Kidney capillary endothelial cell (primary cell): ENCODE measurements at places on chromosomes 6 and 20.

DNA sequence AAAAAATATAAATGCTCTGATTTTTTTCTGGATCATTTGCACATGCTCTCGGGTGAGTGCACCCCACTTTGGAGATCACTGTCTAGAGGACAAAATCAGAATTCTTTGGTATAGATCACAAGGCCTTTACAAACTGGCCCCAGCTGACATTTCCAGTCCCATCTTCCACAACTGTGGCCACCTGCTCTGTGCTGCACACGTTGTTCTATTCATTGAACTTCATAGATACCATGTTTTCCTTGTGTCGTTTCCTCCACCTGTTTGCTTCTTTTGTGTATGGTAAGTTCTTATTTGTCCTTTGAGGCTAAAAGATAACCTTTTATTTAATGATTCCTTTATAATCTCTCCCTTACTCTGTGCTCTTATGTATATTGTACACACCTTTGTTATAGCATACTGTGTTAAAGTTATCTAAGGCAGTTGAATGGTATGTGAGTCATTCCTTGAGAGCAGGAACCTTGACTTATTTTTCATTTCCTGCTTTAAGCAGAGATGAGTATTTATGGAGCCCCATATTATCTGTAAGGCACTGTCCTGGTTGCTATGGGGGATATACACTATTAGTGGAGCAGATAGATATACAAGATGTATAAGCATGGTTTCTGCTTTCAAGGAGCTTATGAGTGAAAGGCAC is 12.0 kb upstream of the SLC17A5 start:
- peak; percentile 47 for DNase-seq

- DNase-seq = no peak
These were observed 60.5 kb upstream of the ANKEF1 start for GRCh38 chr20:9974324-9974723.

DNA sequence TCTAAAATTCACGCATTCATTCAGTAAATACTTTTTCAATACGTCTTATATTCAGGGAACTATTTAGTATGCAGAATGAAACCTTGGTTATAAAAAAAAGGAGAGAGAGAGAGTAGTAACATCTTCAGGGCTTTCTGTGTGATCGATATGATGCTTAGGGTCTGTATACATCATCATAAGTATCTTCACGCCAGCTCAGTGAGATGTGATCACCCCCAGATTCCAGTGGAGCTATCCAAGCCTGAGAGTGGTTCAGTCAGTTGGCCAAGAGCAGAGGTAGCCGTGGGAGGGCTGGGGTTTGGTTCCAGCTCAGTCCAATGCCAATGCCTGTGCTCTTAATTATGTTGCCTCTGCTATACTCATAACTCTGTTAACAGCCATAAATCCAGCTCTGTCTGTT is 8.6 kb downstream of the CD83 start:
- DNase-seq = no peak

DNA sequence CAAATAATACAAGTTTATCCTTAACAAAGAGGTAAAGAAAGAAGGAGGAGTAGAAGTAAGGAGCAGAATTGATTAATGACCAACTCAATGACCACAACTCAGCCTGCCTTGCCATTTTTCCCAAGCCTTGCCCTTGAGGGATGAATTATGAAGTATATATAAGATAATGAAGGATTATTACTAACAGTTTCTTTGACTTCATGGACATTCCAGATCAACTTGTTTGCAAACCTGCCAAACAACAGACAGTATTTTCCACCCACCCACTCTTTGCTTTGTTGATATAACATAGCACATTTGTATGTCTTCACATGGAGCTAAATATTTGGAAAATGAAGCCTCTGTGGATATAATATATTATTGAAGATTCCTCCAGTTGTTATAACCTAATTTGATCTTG is 9.9 kb upstream of the C6orf141 start:
- no peak for DNase-seq

GRCh38 chr6:30074331-30075093 is 1.1 kb downstream of the RNF39 start:
- DNase-seq = no peak

GRCh38 chr20:18971121-18971520 is 157.5 kb downstream of the SCP2D1 start:
- no peak for DNase-seq

DNA sequence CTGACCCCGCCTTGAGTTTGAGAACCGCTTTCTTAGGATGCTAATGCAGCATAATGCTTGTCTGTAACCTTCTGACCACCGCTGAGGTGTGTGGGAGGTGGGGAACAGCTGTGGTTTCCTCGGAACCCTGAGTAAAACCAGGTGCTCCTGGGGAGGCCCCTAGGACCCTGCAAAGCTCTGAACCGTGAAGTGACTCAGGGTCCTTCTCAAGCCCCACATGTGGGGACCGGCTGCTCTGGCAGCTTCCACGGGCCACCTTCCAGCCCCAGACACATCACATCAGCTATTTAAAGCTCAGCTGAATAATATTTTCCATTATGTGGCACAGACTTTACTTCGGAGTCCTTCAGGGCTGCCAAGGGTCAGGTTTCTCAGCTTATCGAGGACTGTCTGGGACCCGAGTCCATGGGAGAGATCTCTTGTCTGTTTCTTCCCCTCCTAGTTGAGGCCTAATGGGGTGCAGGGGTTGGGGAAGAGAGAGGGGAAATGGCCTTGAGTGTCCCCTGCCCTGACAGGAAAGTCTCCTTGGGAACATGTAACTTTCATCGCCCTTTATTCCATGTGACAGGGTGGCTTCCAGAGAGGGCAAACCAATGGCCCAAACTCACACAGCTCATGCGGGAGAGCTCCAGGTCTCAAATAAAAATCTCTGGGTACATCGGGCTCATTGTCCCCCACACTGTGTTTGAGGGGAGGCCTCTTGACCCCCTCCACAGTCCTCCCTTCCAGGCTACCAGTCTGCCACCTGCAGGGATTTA is 186.1 kb upstream of the SLC24A3 start:
- DNase-seq = no peak

- no peak for DNase-seq
These were observed 22.2 kb upstream of the ADGRG6 start for GRCh38 chr6:142279350-142280180.

GRCh38 chr6:162468326-162468725 is 259.2 kb downstream of the PRKN start:
- no peak for DNase-seq

- DNase-seq = no peak
These were observed 24.9 kb upstream of the VEGFA start for GRCh38 chr6:43744931-43745727.

DNA sequence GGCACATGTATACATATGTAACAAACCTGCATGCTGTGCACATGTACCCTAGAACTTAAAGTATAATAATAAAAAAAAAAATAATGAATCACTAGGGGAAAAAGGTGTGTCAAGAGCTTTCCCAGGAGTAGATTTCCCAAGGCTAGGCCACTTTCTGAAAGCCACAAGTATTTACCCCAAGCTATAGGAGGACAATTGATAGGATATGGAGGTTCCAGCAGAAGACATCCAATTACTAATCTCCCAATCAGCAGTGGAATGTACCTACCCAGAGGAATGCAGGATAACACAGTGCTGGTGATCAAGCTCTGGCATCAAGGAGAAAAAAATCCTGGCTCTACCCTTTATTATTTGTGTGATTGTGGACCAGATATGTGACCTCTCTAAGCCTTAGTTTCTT is 562.7 kb downstream of the RFPL4B start:
- DNase-seq = no peak

GRCh38 chr6:97712751-97713150 is 429.7 kb upstream of the MMS22L start:
- no peak for DNase-seq

DNA sequence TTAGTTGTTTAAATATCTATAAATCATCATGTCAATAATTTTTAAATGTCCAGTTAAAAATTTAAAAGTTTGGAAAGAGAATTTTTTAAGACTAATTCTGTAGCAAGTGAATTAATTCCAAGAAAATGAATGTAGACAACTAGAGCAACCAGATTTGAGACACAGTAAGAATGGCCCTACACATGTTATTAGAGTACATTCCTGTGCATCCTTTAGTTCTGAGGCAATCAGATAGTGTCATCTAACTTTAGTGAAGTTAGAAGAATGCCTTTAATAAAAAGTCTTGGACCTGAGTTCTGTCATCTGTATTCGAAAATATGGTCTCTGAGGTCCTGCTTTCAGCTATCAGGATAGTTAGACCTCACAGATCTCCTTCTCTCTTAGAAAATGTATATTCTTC is 63.7 kb downstream of the HIVEP2 start:
- DNase-seq = no peak

- DNase-seq = peak; percentile 37
These were observed 114.2 kb downstream of the SNX5 start for GRCh38 chr20:17854307-17854903.

DNA sequence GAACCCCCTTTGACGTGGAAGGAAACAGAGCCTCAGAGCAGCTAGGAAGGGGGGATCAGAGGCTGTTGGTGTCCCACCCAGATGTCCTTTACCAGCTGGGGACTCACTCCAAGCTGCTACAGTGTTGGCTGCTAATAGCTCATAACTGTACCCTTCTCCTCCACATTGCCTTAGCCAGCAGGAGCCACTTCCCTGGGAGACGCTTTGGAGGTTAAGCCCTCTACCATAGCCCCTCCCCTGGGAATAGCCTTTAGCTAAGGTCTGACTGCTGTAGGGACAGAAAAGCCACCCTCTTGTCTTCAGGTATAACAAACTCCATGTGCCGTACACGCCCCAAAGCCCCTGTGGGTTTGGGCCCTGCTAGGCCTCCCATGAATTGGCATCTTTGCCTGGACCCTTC is 238.6 kb downstream of the LRFN2 start:
- DNase-seq = no peak

GRCh38 chr6:78483553-78484197 is 383.7 kb upstream of the IRAK1BP1 start:
- DNase-seq = no peak

DNA sequence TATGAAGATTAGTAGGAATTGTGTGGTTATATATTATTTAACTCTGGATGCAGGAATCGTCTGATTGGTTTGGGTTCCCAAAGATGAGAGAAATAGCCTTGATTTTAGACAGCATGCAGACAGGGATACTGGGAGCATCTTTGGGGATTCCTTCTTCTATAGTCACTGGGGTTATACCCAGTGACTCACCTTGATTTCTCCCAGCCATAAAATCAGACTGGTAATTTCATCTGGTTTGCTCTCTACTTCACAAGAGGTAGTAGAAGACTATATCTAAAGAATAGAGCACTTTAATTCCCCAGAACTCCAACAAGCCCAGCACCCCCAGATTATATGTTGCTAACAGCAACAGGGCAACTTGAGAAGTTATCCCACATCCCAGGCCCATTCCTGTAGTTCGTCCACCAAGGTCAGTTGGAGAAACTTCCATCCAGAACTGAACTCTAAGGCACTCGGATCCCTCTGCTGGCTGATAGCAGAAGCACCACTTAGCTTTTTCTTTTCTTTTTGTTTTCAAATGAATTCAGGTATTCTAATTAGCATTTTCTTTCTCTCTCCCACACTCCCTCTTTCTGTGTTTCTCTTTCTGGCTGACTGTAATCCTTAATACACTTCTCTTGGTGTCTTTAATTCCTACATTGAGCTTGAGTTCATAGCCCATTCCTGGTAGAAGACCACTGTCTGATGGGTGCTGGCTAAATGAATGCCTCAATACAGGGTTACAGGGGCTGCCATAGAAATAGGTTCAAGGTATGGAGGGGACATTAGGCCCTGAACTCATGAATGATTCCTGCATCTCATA is 20.4 kb upstream of the EFHC1 start:
- peak; percentile 53 for DNase-seq

- no peak for DNase-seq
These were observed 27.8 kb downstream of the FOXP4 start for GRCh38 chr6:41573985-41574384.

DNA sequence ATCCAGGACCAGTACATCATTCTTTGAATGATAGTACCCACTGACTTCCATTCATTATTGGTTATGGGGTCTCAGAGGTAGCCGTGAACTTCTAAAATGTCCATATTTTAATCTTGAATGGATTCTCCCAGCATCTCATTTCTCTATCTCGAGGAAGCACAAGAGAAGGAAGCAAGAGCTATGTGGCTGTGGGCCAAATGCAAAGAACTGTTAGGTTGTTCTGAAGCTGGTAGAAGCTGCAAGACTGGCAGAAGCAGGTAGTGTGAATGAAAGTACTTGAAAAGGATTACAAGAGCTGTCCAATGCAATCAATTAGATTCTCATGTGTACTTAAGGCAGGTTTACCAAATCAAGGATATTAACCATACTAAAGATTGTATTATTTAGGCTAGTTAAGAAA is 1131.8 kb downstream of the GRIK2 start:
- no peak for DNase-seq

DNA sequence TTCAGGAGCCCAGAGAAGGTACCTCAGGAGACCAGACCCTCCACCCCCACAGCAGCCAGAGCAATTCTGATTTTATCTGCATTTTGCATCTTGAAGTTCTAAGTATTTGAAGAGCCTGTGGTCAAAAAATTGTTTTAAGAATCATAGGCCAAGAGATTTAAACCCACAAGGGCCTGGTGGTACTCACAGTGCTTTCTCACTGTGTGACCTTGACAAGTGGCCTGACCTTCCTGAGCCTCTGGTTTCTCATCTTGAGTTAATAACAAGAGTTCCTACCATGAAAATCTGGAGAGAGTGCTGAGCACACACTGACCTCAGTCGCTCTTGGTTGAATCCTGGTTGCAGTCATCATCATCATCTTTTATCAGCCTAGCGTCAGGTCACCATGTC is 45.4 kb upstream of the ID1 start:
- no peak for DNase-seq

DNA sequence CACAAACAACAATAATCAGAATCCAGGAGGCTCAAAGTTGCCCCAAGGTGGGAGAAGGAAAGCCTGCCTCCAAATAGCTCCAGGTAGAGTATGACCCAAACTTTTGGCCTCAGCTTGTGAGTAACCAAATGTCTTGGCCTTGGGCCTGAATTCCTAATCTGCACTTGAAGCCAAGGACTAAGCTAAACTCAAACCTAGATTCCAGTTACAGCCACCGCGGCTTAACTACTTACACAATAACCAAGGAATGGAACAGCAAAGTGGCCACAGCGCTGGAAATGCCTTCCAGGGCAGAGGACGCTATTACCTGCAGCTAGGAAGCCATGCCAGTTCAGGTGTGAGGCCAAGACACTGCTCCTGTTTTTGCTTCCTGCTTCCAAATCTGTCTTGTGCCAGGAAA is 4.6 kb downstream of the NINL start:
- no peak for DNase-seq

DNA sequence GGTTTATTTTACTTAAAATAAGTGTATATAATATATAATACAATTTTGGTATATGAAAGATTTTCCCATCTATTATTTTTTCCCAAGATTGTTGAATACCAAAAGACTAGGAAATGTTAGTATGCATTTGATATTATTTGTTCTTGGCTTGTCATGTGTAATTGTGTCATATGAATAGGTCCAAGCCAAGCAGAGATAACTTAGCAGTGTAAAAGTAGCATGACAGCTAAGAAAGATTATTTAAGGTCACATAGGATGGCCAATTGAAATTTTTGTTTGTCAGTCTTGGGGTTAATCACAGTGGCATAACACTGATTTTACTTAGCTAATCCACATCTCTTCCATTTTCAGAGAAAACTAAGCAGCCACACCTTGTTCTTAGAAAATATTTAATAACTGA is 38.8 kb upstream of the RSPO3 start:
- DNase-seq = no peak
